ENCODE measurements at places on chromosomes 3 and 15.

DNA sequence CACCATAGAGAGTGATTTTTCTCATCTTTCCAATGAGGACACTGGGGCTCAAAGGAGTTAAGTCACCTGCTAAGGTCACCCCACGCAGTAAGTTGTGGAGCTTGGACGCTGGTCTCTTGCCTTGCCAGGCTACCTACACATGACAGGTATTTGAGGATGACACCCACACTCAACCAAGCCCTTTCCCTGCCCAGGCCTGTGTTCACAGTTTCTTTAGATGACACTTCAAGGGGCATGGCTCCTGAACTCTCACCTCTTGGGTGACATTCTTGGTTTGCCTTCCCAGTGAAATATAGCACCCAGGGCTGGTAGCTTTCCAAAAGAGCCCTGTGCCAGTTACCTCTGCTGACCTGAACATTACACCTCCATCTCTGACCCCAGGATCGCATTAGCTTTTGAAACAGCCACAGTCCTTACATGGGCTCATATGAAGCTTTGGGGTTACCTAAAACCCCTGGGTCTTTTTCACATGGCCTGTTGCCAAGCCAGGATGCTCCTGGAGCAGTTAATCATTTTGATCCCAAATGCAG is 148.0 kb downstream of the RPLP1 start:
- DNase-seq: no peak

DNA sequence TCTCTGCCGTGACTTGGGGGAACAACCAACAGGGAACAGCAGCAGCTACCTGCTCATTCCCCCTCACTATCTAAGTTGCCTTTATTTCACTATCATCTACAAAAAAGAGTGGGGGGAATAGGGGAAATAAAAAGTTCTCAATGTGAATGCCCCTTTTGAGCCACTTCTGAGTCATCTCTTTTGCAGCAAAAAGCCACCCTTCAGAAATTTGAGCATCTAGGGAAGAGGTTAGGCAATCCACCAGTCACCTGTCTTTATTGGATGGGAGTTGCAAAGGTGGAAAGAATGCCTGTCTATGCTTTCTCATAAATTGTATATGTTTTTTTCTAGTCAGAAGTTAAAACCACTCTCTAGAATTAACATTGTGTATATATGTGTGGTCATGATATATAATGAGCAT is 41.1 kb downstream of the GPD1L start:
- no peak for DNase-seq

DNA sequence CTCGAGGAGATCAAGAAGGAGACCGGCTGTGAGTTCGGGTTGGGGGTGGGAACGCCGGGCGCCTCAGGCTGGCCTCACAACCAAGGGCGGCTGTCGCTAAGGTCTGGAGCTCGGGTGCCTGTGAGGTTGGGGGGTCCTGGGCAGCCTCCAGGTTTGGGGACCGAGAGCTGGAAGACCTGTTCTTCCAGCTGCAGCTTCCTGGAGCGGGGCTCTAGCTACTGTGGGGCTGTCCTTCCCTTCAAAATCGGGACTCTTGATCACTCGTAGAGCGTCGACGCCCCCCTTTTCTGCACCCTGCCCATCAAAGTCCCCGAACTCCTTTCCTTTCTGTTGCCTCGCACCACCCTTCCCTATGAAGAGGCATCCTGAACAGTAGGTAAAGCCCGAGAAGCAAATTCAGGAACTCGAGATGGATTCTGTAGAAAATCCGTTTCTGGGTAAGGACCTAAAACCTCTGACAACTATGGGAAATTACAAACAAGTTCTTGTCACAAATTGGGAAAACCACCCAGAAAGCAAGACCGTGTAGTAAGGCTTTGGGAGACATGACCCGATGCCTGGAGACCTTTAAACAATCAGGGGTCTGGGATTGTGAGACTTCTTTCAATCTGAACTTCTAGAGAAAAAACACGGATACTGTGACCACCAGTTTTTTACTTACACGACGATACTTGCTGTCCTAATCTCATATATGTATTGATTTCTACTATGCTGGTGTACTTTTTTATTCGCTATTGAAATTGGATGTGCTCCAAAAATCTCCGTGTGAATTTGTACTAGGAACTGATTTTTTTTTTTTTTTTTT is 556 bp downstream of the CHP1 start:
- DNase-seq: no peak

GRCh38 chr15:46079046-46079445 is 444.2 kb downstream of the SQOR start:
- no peak for DNase-seq

GRCh38 chr3:69058947-69059224 is 6.8 kb upstream of the TMF1 start:
- no peak for DNase-seq

DNA sequence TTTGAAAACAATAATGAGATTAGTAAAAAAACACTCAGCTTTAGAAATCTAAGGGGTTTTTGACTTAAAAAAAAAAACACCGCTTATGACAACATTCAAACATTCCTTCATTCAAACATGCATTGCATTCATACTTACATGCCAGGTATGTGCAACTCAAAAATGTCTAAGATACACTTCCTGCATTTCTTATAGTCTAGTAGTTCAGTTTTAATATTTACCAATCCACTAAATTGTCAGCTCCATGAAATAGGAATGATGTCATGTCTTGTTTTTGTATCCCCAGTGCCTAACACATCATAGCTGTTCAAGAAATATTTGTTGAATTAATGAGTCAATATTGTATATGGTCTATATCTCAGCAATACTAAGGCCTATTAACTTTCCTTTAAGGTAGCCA is 51.7 kb downstream of the EIF4E3 start:
- DNase-seq: no peak

- DNase-seq: no peak
Observed at GRCh38 chr3:71341721-71342120, 241.8 kb downstream of the FOXP1 start.

- no peak for DNase-seq
Observed at GRCh38 chr3:108322352-108322751, 26.0 kb downstream of the HHLA2 start.

GRCh38 chr3:53252096-53252946 is 3.5 kb downstream of the TKT start:
- DNase-seq: no peak

DNA sequence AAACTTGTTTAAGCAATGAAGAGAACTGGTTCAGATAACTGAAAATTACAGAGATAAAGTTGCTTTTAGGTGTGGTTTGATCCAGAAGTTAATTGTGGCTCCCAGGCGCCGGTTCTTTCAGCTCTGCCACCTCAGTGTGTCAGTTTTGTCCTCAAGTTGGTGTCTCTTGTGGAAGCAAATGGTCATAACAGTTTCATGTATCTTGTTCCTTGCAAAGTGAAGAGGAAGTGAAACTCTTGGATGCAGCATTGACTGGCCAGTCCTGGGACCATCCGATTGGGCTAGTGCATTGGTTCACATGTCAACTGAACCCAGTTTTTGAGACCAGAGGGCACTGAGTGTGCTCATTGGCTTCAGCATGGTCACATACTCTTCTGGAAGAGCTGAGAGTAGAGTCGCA is 181.4 kb upstream of the GRM7 start:
- no peak for DNase-seq

GRCh38 chr3:159843840-159844730 is 144.6 kb upstream of the IL12A start:
- no peak for DNase-seq

DNA sequence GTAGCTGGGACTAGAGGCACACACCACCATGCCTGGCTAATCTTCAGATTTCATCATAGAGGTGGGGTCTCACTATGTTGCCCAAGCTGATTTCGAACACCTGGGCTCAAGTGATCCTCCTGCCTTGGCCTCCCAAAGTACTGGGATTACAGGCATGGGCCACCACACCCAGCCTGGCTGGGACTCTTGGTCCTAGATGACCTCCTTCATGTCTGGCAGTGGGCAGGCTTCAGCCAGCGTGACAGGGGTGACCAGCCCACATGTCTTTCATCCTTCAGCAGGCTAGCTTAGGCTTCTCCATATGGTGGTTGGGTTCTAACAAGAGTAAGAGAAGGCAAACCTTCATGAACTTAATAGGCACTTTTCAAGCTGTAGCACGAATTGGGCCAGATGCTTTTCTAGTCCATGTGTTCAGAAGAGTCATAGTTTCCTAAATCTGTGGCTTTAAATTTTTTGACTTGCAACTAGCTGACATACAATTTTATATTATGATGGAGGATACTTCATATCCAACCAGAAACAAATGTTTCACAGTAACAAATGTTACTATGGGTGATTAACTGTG is 7.6 kb downstream of the GPD1L start:
- DNase-seq: no peak

DNA sequence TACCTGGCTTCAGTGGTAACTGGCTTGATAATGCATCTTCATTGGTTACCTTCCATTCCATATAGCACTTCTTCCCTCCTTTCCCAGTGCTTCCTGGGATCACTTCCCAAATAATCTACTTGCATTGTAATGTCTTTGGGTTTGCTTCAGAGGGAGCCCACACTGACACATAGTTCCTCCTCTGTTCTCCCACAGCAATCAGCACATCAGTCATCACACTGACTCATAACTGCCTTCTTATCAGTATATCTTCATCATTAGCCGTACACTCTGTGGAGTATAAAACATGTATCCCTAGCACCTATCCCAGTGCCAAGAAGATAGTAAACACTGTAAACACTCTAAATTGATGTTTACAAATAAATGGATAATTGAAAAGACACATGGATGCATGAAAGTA is 91.4 kb upstream of the SCN10A start:
- DNase-seq: peak; percentile 46

DNA sequence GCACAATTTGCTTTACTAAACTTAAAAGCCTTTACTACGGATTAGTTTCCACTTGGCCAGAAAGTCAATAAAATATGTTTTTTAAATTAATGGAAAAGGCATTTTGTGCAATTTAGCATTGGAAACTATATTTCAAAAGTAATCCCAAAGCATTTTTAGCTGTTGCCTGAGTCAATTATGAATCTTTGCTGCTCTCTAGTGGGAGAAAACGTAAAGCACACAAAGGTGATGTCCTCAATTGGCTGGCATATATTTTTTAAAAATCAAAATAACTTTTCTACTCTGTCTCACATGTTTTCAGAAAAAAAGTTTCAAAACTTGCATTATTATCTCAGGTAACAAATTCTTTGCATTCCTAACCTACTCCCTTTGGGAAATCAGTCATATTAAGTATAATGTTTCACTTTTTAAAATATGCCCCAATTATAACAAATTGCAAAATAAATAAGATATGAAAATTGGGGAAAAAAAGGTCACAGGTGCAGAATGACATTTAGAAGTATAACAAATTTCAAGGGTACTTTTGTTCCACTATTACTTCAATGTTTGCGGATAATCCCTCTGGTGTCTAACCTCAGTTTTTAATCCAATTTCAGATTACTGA is 47.2 kb upstream of the TEX55 start:
- peak; percentile 34 for DNase-seq

GRCh38 chr3:10471054-10471688 is 34.2 kb downstream of the ATP2B2 start:
- DNase-seq: no peak

GRCh38 chr3:49013738-49014660 is 4.4 kb downstream of the DALRD3 start:
- no peak for DNase-seq

GRCh38 chr3:188286087-188286513 is 132.1 kb downstream of the LPP start:
- peak; percentile 95 for DNase-seq
